ENCODE measurements at places on chromosomes 6 and 20.

DNA sequence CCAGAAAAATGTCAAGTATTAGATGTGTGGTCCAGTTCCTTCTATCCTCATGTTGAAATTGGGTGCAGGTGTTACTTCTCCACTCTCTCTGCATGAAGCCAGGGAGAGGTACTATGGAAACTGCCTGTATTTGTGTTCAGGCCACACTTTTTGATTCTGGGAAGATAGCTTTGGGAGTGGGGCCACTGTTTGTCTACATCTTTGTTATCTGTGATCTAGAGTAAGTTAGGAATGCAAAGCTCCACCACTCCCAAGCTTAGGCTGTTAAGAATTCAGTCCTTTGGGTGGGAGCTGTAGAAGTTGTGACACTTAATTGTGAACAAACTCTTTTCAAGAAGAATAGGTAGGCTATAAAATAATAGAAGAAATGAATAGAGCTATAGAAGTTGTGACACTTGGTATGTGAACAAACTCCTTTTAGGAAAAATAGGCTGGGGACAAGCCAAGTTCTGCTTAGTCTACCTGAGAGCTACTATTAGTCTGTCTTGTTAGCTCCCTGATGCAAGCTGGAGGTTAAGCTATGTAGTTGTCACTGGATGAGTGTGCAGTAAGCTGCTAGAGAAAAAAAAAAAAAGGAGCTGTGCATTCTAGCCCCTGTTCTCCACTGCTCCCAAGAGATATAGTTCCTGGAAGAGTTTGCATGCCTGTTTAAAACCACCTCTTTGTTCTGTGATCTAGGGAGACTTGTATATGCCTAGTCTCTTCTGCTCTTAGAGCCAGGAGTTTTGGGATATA lies 7.1 kb upstream of the GFRAL start:
- no peak for DNase-seq

GRCh38 chr20:1124421-1124820 lies 6.0 kb downstream of the PSMF1 start:
- DNase-seq = no peak

DNA sequence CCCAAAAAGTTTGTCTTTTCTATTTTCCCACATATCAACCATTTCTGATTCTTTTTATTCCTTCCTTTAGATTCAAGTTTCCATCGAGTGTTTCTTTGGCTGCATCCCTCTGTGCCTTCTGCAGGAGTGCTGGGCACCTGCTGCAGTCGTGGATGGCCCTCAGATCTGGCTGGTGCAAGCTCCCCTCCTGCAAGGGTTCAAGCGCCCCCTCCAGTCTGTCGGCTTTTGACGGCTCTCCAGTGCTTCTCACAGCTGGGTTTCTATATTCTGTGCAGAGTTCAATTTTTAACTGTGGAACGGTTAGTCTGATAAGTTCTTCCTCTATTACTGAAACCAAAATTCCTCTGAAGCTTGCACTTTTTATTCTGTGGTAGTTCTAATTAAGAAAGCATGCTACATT lies 132.1 kb downstream of the HUS1B start:
- DNase-seq = peak; percentile 65

DNA sequence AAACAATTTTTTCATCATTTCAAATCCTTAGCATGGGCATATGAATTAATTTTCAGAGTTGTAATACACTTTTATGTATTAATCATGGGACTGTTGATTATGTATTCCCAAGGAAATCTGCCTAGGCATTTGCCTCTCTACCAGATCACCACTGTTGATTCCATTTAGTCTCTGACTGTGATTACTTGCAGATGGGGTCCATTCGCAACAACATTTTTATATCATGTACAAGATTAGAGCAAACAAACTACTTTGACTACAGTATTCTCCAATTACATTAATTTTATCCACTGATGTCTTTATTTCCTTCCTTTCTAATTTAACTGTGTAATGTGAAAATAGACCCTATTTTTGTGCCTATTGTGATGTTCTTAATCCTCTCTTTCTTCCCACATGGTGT lies 831.4 kb upstream of the SLC35B3 start:
- no peak for DNase-seq

- DNase-seq = no peak
Measured at GRCh38 chr6:26330859-26331217, 34.2 kb upstream of the BTN3A2 start.

DNA sequence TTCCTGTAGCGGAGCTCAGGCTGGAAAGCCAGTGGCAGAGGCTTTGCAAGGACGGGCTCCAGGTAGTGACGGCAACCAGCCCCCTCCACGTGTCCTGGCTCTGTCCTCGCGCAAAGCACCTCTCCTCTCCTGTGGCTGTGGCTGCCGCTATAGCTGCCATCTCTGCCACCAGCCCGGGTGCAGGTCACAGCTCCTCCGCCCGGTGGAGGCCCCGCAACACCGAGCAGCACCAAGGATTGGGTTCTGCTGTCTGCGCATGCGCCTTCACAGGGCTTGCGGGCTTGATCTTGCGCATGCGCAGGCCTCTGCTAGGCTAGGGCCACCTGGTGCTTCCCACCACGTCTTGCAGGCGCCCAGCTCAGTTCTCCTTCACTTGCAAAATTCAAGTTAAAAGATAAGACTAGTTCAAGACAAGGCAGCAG lies 625.4 kb downstream of the QKI start:
- DNase-seq = peak; percentile 50

DNA sequence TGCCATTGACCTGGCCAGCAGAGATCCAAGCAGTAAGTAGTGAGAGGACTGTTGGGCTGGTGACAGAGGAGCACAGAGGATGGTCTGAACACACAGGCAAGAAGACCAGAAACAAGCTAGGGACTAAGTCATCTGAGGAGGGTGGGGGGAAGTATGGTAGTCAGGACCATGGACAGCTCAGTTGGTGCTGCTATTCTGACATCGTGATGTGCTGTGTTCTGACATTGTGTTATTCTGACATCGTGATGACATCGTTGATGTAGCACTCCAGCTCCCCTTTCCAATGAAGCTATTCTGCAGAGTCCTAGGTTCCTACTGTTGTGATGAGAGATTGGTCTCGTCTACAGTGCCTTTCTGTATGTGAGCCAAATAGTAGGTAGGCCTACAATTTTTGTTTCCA lies 28.7 kb downstream of the CFAP206 start:
- peak; percentile 80 for DNase-seq

GRCh38 chr6:53115113-53115512 lies 33.5 kb downstream of the GCM1 start:
- no peak for DNase-seq

DNA sequence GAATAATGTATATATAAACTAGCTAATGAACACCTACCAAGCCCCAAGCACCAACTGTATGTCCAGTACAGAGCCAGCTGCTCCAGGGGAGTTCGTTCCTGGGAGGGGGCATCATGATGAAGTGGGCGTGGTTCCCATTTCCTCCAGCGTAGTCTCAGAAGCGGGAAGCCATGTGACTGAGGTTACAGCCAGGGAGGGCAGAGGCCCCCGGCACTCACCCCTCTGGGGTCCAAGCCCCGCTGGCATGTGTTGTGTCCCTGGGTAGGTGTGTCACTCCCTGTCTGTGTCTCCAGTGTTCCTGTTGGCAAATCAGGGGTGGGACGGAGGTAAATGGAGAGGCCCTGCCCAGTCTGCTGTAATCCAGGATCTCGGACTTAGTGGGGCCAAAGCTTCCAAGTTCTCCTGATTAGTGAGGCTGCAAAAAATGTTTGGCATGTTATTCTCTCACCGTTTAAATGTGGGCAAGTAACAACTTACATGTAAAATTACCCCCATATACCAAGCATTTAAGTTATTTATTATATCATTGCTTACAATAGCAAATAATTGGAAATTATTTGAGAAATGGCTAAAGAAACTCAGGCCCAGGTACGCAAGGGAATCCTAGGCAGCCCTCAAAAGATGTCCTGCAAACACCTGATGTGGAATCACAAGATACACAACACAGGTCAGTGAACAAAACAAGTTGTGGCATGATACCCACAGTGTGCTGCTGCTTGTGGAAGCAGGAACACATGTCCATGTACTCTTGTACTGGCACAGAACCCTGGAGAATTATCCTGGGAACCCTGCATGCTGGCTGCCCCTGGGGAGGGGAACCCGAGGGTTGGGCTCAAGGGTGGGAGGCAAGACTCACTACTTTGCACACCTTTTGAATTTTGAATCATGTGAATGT lies 22.2 kb downstream of the FAM110A start:
- DNase-seq = no peak

DNA sequence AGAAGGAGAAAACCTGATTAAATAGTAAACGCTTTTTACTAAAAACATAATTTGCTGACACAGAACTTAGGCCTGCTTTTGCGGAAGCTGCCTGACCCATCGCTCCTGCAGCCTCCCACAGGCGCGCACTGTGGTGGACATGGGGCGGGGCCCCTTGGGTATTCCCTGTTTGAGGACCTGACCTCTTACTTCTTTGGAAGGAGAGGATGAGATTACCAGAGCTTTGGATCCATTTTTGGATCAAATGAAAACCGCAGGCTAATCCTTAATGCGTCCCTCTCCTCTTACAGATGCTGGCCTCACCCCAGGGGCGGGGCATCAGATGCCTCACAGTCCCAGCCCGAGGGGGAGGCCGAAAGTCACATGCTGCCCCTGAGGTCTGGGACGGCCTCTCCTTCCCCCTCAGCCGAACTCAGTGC lies 151.0 kb downstream of the SCML4 start:
- DNase-seq = no peak

DNA sequence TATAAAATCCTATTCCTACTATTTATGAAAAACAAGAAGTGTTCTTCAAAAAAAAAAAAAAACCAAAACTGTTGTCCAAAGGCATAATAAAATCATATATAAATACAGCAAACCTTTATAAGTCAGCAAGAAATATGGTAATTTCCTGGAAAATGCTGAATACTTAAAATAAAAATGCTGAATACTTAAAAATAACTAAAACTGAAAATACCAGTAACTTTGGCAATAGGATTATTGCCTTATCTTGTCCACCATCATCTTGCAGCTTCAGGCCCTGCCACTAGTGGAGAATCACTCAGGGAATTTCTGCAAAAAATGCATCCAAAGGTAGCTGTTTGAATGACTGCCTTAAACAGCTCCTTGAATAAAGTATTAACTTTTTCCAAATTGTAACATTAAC lies 24.5 kb downstream of the CCNC start:
- DNase-seq = no peak

DNA sequence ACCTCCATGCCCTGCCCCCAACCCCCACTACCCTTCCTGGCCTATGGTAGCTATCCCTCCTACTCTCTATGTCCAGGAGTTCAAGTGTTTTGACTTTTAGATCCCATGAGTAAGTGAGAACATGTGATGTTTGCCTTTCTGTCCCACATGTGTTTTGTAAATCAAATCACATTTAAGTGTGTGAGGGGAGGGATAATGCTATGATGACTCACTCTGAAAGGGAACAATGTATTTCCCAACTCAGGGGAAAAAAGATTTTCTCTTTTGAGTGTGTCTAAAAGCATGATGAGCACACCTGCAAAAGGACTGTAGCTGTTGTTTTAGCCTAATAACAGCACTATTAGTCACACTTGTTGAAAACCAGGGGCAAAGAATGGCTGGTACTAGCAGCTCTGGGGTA lies 193.7 kb downstream of the GJA10 start:
- DNase-seq = no peak

- no peak for DNase-seq
Measured at GRCh38 chr6:165956874-165957273, 210.8 kb downstream of the TBXT start.

DNA sequence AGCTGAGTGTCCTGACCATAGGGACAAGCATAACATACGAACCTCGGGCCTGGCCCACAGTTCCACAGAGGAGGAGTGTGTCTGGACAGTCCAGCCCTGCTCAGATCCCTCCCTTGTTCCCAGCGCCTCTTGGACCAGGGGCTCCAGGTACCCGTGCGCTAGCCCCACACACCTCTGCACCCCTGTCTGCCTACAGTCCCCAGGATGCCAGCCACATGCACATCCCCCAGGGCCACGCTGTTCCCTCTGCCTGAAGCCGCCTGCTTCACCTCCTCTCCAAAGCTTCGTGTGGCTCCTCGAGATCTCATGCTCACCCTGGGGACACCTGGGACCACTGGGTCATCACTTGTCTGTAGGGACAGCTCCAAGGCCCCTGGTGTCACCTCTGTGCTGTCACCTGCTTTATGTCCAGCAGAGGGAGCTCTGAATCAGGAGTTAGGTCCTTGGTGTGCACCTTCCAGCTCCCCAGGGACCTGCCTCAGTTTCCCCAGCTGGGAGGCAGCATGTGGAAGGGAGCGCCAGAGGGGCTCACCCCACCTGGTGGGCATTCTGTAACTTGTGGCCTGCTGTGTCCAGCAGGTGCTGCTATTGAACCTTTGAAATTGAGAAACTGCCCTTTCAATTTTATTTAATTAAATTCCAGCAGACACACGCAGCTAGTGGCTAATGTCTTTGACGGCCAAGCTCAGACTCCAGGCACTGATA lies 7.3 kb upstream of the YTHDF1 start:
- peak; percentile 67 for DNase-seq

GRCh38 chr20:10475225-10475624 lies 40.1 kb downstream of the SLX4IP start:
- no peak for DNase-seq

DNA sequence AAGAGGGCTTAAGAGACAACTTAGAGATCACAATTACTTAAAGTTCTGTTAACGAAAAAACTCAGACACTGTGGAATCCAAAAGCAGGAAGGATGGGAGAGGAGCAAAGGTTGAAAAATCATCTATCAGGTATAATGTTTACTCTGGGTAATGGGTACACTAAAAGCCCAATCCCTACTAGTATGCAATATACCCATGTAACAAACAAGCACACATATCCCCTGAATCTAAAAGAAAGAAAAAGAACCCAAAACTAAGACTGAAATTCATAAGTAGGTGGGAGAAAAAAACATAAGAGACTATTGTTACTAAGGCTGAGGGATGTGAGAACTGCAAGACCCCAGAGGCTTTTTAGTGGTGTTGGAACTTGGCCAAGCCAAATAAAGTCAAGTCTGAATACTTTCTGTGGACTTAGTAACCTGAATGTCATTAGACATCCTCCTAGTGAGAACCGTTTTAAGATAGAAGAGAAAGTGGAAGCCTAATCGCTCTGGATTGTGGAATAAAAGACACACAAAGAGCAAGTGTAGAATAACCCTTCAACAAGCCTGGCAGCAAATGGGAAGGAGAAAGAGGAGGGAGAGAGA lies 189.4 kb upstream of the RNF217 start:
- DNase-seq = no peak

DNA sequence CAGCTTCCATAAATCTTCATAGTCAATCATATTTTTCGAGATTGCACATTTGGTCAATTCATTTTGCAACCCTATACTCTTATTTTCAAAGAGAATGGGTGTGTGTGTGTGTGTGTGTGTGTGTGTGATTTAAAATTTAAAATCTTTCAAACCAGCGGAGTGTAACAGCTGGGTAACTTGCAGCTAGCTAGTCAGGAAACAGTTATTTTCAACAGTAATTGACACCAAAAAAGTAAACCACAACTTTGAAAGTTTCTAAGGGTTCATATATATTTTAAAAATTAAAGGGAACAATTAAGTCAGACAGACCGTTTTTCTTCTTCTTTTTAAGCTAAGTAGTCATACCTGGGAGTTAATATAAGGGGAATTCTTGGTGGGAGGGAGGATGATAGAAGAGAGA lies 57.0 kb downstream of the PRR18 start:
- no peak for DNase-seq

DNA sequence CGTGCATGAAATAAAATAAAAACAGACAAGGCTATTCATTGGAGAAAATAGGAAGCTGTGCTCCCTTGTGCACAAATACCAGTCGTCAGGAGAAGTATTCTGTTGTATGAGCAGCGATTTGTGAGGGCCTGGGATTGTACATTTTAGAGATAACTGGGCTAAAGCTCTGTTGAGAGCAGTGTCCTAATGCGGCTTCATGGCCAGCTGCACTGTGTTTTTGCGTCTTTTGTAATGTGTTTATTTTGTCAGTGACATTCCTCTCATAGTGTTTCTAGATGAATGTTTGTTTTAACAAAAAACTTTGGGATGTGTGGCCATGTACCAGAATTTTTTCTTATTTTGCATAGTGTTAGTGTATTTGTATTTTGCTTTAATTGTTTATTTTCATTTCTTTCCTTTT lies 14.8 kb downstream of the ERMARD start:
- no peak for DNase-seq
